ENCODE measurements at places on chromosomes 5 and 9.

DNA sequence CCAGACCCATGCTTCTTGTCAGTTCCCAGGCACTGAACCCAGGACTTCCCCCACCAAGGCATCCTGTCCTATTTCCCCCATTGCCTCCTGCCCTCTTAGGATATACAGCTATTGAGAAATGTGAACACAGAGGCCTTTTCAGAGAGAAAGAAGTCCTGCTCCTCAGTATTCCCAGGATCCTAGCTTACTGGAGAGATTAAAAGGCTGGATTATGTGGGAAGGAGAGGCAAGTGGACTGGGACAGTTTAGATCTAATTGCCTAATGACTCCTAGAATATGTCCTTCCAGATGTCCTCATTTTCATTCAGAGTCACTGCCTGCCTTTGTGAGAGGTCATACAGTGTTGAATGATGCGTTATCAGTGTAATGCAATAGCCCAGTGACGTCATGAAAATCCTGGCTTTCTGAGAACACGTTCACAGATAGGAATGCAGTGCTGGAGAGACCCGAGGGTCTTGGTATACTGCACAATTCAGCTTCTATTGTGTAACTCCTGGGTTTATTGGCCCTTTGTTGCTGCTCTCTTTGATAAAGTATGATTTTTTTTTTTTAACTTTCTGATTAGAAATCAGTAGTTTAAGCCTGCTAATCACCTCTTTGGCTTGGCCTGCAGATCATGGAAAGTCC, 26.2 kb downstream of the WWC1 start:
- DNase-seq: peak; percentile 61

- no peak for DNase-seq
Observed at GRCh38 chr5:96936431-96937320, 796 bp downstream of the LNPEP start.

GRCh38 chr9:23686896-23687295, 139.1 kb downstream of the ELAVL2 start:
- no peak for DNase-seq

DNA sequence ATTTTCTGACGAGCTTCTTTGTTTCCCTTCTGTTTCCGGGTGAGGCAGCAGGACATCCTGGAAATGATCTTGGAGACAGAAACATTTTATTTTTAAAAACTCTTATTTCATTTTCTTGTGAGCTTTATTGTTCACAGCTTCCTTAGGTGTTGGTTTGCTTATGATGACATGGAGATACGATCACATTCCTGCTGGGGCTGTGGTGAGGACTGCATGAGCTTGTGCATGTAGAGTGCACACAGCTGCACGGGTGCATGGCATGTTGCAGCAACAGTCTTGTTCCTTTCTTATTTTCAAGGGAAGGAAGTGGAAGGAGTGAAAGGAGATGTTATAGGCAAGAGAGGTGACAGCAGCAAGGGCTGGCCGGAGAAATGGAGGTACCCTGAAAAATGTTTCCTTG, 1.2 kb downstream of the BTNL8 start:
- DNase-seq: no peak

DNA sequence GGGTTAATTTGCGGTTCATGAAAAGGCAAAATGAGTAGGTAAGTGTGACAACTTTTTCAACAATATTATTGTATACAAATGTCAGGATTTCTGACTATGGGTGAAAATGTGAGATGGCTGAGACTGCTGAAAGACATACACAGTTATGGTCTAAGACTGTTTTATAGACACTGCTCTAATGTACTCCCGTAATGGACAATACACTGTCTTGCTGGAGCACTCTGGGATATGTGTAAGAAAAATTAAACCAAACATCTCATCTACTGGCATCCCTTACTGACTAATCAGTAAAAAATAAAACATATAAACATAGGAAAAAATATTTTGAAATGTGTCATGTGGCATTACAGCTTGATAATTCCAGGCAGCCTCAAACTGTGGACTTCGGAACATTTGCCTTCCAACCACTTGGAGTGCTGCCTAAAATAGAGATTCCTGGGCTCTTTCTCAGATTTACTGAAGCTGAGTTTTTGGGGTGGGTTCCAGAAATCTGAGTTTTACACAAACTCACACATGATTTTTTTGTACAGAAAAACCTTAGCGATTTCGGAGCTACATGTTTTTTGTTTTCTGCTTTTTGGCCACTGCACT, 233.9 kb upstream of the TBCA start:
- no peak for DNase-seq

DNA sequence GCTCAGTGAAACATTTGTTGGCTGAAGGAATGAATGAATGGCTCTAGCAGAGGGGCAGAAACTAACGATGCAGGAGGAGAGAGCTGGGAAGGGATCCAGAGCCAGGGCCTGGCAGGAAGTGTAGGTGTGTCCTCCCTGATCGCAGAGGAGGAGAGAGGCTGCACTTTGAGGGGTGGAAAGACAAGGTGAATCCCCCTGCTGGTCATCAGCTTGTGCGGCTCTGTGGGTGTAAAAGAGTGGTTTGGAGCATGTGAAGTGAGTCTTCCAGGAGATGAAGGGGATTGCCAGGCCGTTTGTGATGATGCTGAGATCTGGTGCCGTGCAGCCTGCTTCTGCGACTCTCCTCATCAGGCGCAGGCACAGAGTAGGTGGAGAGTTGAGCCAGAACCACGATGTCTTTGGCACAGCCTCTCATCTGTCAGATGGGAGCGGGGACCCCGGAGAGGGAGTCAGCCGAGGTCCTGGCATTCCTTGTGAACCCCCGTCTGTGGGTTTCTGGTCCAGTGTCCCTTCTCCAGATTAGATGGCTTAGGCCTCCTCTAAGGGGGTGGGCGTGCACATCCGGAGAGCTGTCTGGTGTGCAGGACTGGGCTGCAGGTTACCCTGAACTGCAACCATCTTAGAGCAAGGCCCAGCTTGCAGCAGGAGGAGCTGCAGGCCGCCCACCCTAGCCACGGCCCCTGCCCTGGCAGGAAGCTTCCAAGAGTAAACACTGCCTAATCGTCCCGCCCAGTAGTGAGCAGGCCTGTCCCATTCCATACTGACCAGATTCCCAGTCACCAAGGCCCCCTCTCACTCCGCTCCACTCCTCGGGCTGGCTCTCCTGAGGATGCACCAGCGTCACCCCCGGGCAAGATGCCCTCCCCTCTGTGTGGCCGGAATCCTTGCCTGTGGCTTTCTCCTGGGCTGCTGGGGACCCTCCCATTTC, at the start of gene ADAMTS13:
TSS of gene ADAMTS13 (plus strand) at position 753 of the 928 bp plus-strand sequence. CDS start at position 830, 77 bp downstream.
- DNase-seq: no peak

GRCh38 chr5:143433670-143434069, 30.2 kb upstream of the NR3C1 start:
- DNase-seq: no peak

DNA sequence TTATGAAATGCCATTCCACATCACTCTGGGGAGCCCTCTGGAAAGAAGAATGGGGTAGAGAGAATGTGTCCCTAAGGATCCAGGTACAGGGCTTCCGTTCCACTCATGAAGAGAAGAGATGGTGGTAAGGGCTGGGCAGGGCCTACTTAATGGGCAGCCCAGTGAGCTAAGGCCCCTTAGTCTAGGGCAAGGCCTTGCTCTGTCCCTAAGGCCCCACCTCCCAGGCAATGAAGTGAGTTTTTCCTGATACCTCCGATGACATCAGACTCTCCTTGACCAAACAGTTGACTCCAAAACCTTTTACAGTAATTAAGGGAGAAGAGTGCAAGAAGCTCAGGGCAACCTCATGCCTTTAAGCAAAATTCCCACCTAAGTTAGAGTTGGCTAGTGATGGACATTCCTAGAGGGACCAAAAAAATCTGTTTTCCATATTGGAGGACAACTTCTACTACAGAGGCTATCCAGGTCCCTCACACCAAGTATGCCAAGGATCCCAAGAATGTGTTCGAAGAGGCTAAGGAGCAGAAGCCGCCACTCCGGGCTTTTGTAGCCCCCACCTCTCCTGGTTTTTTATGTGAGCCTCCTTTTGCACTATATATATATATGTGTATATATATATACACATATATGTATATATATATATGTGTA, 5.9 kb downstream of the KLF9 start:
- DNase-seq: no peak

GRCh38 chr5:1523480-1523792, 324 bp downstream of the LPCAT1 start:
- no peak for DNase-seq

GRCh38 chr5:93585767-93586385, 2.9 kb downstream of the NR2F1 start:
- DNase-seq: no peak

DNA sequence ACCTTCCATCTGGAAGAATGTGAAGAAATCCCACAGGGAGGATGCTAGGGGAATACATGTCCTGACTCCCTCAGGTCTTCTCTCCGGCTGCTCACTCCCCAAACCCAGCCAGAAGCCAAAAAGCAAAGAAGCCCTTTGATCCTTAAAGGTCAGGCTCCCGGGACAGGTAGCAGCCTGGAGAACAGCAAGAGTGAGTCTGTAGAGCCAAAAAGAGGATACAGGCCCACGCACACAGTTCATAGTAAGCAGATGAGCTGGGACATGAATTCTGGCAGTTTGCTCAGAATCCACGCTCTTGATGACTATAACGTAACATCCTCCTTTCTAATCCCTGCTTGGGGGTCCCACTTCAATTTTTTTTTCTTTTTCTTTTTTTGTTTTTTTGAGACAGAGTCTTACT, 72.0 kb upstream of the SLC44A1 start:
- no peak for DNase-seq

GRCh38 chr9:121613009-121613752, 38.3 kb upstream of the DAB2IP start:
- DNase-seq: no peak

DNA sequence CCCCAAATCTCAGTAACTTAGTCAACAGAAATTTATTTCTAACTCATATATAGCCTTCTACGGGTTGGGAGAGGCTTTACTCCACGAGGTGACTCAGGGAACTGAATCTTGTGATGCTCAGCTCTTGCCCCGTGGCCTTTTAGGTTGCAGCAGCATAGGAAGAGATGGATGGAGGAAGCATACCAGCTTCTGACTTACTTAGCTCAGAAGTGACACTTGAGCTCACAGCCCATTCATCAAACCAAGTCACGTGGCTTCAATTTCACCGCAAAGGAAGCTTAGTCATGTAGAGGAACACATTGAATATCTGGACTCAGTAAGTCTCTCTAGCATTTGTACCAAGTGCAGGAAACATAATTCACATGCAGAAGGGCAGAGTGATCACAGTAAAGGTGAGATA, 124.1 kb upstream of the KCNN2 start:
- DNase-seq: no peak

GRCh38 chr5:113232667-113233066, 202.1 kb downstream of the TSSK1B start:
- DNase-seq: no peak

DNA sequence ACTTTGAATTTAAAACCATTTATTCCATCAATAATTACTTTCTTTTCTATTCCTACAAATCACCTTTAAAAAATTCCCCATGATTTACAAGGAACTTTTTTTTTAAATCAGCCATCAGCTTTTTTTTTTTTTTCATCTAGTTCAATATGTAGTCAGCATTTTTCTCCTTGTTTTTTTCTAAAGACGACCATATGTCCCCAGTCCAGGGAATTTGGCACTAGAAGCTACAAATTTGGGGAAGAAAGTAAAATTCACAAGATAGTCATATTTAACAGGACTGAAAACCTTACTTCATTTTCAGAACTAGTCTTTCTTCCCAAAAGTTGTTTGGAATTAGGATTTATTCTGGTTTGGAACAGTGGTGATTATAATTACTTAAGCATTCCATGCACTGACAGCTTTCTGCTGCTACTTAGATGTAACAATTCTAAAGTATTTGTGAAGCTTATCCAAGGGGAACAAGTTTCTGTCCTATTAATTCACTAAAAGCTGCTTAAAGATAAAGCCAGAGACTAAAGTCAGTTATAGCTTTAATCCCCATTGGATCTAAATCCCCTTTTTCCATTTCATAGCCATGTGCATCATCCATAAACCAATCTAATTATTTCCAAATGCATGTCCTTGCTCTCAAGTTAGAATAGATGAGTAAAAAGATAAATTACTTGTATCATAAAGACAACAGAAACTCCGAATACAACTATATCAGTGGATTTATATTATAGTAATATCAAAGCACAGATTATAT, 7.4 kb upstream of the SNCAIP start:
- DNase-seq: no peak

- DNase-seq: no peak
Observed at GRCh38 chr9:115672477-115673316, 480.9 kb upstream of the PAPPA start.

DNA sequence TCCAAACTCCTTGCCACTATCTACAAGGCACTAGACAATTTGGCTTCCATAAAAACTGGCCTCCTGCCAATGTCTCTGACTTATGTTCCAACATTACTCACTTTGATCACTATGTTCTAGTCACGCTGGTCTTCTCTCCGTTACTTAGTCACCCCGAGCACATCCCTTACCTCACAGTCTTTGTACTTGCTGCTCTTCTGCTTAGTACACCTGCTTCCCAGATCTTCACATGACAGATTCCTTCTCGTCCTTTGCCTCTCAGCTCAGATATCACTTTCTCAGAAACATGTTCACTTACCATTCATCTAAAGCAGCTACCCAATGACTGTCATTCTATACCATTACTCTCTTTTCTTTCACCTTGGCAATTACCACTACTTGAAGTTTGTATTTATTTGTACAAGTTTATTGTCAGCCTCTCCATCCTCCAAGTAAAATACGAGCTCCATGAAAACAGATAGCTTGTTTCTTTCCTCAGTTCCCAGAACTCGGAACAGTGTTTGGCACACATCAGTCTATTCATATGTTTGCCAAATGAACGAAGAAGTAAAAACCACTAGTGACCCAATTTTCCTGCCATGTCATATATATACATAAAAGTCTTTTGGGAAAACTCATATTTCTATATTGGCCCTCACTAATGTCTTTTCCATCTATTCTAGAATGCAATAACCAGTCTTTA, 5.9 kb upstream of the SLC22A5 start:
- no peak for DNase-seq

- no peak for DNase-seq
Observed at GRCh38 chr5:175467983-175468690, 10.2 kb upstream of the SFXN1 start.

- DNase-seq: no peak
Observed at GRCh38 chr5:122035913-122036312, 42.1 kb downstream of the LOX start.

- DNase-seq: no peak
Observed at GRCh38 chr9:126053913-126054312, 272.7 kb upstream of the MVB12B start.

GRCh38 chr5:112793201-112793600, 55.5 kb downstream of the APC start:
- DNase-seq: no peak
